ENCODE measurements at places on chromosomes 1 and 21.

DNA sequence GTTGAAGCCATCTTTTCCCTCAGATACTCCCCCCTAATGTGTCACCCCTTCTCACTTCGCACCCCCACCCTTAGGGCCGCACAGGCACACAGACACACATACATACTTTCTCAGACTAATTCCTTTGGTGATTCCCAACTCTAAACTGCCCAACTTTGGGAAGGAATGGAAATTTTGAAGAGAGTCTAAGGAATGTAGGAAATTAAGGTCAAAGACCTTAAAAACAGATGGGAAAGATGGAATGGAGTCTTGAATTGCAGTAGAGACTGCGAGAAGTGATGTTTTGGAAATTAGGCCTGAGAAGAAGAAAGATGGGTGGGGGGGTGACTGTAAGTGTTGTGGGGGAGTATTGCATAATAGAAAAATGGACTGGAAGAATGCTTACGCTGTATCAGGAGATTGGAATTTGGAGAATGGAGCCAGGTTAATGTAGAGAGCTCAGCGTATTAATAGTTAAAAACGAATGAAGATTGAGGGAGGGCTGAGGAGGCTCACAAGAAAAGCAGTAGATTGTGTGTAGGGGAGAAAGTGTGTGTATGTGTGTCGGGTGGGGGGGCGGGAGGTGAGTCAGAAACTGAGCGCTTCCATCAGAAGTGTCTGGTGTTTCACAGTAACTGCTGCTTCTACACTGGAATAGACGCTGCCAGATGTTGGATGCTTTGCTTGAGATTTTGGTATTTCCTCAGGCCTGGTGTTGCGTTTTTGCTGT is 1.7 kb downstream of the PIP5K1A start:
- no peak for DNase-seq

DNA sequence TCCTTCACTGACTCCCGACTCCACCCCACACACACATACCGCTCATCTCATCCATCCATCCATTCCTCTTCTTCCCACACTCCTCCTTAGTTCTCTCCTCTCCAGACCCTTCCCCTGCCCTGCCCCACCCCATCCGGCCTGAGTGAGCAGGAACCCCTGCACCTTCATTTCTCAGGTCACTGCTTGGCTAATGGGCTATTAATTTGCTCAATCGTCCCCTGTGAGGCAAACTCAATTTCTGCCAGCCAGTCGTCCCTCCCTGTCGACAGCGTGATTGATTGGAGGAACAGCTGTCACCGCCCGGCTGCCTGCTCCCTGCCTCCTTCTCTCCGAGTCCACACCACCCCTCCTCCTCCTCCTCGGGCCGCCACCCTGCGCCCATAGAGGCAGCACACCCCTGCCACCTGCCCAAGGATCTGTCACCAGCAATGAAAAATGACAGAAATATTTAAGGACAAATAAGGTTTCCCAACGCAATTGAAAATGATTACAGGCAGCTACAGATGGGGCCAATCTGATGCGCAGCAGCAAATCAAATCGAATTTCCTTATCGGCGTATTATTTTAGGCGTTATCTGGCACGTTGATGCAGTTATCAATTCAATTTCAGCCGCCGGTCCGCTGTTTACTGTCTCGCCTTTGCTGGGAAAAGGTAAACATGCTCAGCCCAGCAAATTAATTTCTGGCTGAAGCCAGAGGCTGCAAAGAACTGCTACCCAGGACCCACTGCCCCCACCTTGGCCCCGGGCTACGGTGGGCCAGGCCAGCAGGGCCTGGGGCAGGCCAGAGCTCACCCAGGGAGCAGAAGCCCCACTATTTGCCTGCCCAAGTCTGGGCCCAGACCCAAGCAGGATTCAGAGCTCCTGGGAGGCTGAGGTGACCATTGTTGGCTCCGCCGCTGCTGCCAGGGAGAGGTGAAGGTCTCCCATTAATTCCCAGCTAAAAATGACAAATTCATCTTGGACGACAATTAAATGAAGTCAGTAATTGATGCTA is 71.3 kb downstream of the TMEM53 start:
- peak; percentile 28 for DNase-seq

DNA sequence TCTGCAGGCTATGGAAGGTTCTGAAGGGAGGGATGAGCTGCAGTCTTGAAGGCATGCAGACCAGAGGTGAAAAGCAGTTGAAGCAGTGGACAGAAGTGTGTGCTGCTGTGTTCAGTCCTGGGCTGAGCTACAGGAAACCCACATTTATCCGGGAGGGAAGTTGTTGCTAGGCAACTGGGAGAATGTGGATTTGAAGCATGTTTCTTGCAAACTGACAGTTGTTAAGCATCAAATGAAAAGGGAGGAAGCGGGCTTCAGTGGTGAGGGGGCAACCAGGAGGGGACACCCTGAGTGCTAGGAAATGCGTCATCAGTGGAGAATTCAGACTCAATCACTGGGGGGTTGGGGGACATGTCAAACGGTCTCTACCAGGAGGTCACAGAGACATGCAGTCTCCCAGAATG is 28.7 kb downstream of the ABCA4 start:
- DNase-seq = no peak

GRCh38 chr1:143643148-143643885 is 328.5 kb downstream of the FAM72C start:
- DNase-seq = no peak

DNA sequence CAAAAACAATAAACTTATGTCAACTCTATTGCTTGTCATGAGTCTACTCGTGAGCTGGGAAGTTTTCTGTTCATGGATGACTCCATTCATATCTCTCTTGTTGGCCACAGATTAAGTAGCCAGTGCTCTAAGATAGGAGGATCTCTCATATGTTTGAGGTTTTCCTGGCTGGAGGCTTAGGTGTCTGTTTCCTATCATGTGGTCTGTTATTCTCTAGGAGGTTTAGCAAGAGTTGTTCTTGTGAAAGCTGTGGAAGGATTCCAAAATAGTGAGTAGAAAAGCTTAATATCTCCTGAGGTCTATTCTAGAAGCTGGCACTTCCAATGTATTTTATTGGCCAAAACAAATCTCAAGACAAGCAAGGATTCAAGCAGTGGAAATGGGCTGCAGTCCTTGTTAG is 5.8 kb upstream of the KRTAP20-2 start:
- DNase-seq = no peak

DNA sequence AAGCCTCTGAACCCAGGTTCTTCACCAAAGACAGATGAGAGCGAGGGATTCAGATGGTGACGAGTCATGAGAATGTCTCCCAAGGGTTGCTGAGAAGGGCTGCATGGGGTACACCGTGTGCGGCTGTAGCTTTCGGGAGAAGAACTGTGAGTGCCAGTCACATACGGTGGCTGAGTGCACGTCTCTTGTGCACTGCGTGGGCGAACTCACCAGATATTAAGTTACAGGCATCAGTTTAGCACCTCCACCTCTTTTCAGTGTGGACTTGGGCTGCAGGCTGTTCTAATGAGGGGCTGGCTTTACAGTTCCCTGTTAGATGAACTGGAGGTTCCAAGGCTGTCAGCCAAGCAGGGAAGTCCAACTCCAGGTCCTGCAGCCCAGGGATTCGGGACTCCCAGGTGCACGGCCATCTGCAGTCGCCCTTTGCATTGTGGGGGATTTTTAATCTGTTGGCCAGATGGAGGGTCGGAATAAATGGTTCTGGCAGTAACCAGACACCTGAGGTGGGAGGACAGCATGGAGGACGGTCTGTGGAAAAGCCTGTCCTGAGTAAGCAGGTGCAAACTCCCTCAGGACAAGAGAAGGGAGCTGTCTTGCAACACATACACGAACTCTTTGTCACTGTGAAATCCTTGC is 26.5 kb upstream of the AVPR1B start:
- DNase-seq = no peak

DNA sequence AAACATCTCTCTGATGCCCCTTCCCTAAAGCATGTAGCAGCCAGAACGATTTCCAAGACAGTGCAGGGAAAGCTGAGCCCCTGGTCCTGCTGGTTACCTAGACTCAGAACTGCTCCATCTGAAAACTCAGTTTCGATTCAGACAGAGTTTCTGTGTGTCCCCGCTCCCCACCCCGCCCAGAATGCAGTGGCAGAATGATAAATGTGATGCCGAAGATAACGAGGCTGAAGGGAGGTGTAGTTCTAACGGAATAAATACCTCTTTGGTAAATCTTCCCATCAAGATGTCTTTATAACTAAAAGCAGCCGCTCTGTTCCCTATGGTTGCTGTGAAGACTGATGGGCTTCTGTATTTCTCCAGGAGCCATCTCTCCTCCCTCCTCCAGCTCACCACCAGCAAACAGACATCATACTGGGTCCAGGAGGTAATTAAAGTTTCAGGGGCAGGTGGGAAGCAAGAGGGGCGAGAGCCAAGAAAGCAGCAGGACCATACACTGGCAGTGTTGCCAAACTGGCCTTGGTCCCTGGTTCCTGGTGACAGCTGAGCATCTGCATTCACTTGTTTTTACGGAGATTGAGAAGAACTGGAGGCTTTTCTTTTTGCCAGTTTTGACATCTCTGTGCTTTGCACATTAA is 76.9 kb downstream of the DDX20 start:
- DNase-seq = no peak

GRCh38 chr1:201391651-201392511 is 7.2 kb downstream of the LAD1 start:
- no peak for DNase-seq

DNA sequence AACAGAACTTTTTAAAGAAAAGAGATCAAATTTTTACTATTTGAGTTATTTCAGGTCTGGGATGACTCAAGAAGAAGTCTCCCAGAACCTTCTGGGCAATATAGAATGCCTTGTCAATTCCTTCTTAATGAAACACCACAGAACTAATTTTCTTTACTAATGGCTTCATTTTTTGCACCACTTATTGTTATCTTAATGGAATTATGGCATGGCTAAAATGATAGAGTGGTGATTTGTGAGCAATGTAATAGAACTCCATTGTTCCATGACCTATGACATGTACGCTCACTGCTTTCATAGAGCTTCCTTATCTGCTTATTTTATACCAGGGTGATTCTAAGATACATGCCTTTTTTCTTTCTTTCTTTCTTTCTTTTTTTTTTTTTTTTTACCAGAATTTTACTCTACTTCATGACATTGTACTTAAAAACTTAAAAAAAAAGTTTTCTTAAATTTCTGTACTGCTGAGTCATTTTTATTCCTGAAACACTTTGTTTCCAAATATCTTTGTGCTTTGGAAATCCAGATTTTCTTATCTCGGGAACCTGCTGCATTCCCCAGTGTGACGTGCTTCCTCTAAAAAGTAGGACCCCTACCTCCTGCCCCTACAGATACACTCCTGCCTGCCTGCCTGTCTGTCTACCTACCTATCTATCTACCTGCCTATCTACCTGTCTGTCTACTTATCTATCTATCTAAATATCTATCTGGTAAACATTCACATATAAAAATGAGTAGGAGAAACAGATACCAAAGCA is 284.9 kb downstream of the PBX1 start:
- no peak for DNase-seq

DNA sequence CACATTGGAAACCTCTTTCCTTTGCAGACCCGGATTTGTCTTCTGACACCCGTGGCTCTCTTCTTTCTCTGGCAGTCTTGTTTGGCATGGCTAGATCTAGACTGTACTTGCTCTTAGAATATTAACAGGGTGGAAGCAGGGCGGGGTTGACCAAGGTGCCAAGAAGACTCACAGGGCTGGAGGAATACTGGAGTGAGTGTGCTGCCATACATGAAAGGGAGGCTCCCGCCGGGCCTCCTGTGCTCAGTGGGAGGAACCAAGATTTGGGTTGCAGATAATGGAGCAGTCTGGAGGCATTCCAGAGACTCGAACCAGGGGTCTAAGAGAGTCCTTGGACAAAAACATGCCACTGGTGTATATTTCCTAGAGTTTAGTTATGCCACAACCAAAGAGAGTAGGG is 27.6 kb upstream of the SNX27 start:
- DNase-seq = no peak

DNA sequence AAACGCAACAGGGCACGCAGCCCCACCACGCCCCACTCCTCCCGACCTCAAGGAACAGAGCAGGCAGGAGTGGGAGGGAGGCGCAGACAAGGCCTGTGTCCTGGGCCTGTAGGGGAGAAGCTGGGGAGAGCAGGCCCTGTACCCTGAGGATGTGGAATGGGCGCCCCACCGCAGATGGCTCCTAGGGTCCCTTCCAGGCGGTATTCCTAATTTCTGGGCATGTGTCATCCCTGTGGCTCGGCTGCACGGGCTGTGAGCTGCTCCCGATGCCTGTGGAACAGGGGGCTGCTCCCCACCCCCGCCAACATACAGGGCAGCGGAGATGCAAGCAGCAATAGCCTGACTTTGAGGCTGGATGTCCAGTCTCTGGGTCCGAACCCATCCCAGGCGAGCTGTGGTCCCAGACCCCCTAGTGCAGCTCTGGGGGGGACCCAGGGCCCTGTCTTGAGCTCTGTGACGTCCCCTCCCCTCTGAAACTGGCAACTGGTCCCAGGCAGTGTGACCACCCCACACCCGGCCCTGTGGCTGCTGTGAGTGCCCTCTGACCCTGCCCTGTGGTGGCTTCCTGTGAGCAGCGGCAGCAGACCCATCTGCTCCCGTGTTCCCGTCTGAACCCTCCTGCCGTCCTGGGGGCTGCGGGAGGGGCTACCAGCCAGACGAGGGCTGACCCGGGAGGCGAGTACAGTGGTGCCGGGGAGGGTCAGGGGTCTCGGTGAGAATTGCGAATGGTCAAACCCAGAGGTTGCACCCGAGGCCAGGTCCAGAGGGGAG is 13.9 kb upstream of the COL6A2 start:
- no peak for DNase-seq

- DNase-seq = no peak
These were observed 366.1 kb upstream of the DAB1 start for GRCh38 chr1:57789936-57790335.

- no peak for DNase-seq
These were observed 57.5 kb downstream of the HSD3B1 start for GRCh38 chr1:119564548-119564947.

DNA sequence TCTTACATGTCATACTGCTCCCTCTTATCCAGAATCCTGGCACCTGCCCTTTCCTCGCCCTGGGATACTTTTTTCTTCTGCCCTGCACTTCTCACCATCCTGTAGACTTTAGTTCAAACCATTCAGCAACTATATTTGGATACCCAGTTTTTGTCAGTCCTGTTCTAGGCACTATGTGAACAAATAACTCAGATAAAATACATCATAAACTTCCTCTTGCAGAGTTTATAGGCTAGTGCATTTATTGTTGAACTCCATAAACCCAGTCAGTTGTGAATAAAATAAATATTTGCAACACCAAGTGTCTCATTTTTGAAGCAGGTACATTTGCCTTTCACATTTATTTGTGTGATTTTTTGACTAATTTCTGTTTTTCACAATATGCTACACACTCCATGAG is 4.3 kb downstream of the LYPLAL1 start:
- no peak for DNase-seq

DNA sequence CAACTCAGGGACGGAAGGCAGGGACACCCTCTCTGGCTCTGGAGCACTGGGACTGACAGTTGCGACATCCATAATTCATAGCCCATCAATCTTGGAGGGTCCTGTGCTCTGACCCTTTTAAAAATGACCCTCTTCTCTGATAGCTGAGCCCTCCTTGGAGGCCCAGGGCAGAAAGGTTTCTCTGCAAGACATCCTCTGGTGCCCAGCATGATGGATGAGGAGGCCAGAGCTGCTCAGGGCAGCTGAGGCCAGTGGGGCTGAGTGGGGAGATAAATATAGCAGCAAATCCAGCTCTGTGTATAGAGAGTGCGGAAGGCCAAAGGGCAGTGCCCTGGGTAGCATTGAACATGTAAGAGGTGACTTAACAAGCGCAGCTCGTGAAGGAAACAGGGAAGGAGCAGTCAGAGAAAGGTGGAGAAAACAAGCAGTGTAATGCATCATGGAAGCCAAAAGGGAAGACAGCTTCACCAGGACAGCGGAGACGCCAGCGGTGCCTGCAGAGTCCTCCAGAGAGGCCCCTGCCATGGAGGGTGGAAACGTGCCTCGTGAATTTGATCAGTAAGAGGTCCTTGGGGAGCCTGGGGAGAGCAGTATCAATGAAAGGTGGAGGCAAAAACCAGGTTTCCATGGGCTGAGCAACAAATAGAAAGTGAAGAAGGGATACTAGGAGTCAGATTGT is 50.4 kb upstream of the FMOD start:
- DNase-seq = no peak
